ENCODE measurements at places on chromosomes 3 and 15.

DNA sequence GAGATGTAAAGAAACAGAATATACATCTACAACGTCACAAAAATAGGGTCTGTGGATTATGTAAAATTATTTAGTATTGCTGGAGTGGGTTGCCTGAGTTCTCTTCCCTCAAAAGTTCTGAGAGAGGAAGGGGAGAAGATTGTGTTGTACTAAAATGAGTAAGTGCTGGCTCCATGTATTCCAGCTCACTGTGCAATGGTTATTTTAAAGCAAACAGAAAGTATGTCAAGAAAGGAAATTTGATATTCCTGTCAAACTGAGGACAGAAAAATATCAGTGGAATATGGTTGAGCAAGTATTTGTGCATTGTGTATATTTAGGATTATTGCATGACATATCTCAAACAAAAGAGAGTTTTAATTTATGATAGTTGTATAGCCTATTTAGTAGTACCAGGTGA, 2.2 kb downstream of the TRPC1 start:
- DNase-seq = no peak

DNA sequence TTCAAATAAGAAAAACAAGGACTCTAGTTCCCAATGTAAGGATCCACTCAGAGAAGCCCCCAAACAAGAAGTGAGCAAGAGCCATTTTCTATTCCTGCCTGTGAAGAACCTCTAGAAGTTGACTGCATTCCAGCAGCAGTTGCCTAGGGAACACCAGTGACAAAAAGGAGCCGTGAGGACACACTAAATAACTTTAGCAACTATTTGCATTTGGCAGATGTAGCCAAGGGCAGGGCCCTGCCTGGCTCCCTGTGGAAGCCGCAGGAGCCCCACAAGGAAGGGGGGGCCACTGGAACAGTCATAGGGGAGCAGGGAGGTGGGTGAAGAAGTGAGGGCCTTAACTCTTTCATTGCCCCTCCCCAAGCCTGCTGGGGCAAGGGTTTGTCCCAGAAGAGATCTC, 470.2 kb upstream of the PROK2 start:
- no peak for DNase-seq

GRCh38 chr15:39247574-39247973, 333.3 kb upstream of the THBS1 start:
- no peak for DNase-seq

DNA sequence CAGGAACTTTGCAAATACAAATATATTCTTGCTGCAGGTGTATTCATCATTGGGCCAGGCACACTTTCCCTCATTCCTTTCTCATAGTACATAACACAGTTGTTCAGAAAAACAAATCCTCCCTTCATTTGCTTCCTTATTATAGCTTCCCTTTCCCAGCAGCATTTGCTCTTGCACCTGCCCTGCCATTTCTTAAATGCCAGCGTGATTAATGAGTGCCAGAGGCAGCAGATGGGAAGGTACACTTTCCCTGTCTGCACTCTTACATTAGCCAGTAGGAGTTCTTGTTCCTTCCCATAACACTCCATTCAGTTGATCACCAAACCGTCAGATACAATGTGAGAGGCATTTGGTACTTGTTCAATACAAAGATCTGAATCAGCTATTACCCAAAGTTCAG, 128.5 kb upstream of the GAP43 start:
- DNase-seq = no peak

- peak; percentile 67 for DNase-seq
These were observed 3.6 kb downstream of the BCL6 start for GRCh38 chr3:187741403-187742350.

DNA sequence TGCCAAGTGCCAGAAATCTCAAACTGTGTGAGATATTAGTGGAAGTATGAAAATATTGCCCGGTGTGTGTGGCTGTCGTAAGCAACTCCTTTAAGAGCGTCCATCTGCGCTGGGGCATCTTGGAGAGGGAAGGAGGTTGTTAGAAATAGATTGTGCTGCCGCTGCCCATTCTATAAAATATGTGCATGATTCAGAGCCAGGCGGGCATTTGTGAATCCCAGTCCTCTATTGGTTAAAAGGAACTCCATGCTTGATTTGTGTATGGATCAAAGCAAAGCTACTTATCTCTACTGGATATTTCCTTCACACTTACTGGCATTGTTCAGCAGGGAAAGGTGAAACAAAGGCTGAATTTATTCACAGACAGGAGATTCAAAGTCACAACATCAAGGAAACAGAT, 89.6 kb upstream of the SNRK start:
- DNase-seq = no peak

DNA sequence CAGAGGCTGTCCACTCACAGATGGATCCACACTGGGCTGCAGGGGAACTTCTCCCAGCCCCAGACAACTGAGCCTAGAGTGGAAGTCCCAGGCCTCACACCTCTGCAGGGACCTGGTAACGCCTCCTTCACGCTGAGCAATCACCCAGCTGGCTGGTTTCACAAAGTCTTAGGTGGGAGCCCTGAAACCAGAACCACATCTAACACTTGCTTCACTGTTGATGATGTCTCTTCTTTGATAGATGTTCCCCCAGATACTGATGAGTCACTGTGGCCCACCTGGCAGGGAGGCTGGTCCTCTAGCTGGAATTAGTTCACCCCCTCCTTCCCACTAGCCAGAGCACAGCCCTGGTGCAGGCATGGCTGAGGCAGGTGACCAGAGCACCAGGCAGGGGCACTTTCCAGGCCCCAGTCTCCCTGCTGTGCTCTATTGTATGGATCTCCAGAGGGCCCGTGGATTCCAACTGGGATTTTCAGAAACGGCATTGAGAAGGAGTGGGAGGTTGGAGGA, 33.5 kb downstream of the MYL3 start:
- no peak for DNase-seq

GRCh38 chr15:63907521-63907920, 73.8 kb upstream of the HERC1 start:
- DNase-seq = no peak

DNA sequence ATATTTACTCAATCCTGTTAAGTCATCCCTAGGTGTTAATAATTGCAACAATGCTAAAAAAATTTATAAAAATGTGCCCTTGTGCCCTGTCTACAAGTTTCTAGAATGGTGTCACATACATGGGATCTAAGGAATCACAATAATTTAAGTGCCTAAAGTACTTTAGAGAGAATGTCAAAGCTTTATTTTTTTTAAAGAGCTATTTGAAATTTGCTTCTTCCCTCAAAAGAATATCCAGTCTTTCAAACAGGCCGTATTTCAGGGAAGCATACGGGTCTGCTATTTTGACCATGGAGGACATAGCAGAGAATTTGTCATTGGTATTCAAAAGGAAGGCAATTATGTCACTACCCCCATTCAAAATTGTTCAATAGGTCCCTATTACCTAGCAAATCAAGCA, 29.7 kb downstream of the MEIS2 start:
- no peak for DNase-seq

DNA sequence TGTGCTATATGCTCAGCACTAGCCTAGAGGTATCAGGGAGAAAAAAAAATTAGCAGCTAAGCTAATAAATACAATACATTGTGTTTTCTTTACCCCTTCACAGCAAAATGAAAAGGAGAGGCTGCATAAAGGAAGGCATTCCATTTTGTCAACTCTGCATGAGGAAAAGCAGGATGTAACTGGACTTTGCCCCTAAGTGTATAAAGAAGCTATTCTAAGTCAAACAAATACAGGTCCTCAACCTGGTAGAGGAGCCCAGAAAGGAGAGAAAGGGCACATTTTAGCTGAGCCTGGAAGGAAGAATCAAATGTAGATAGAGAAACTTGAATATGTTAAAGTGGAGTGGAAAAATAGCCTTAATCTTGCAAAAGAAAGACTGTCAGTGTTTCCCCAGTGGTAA, 89.0 kb upstream of the SPRED1 start:
- no peak for DNase-seq

- no peak for DNase-seq
These were observed 281.9 kb upstream of the DPH6 start for GRCh38 chr15:35827911-35828310.

GRCh38 chr3:140399871-140400270, 278.0 kb upstream of the TRIM42 start:
- DNase-seq = no peak

DNA sequence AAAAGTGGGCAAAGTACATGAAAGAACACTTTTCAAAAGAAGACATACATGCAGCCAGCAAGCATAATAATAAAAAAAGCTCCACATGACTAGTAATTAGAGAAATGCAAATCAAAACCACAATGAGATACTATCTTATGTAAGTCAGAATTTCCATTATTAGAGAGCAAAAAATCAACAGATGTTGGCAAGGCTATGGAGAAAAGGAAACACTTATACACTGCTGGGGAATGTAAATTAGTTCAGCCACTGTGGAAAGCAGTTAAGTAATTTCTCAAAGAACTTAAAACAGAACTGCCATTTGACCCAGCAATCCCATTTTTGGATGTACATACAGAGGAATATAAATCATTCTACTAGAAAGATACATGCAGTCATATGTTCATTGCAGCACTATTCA, 360.7 kb downstream of the NSUN3 start:
- DNase-seq = no peak

DNA sequence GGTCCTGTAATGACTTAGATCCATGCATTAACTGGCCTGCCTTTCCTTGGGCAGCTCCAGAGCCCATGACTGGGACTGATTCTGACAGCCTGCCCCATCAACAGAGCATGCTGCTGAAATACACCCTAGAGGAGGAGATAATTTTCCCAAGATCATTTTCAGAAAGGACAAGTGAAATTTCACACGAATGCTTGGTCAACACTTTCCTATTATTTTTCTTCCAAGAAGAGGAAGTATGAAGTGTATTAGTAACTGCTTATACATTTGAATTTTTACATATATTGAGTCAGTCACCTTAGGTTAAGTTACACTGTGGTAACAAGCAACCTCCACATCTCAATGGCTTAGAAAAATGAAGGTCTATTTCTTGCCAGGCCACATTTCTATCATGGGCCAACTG, 9.7 kb upstream of the NMNAT3 start:
- no peak for DNase-seq

DNA sequence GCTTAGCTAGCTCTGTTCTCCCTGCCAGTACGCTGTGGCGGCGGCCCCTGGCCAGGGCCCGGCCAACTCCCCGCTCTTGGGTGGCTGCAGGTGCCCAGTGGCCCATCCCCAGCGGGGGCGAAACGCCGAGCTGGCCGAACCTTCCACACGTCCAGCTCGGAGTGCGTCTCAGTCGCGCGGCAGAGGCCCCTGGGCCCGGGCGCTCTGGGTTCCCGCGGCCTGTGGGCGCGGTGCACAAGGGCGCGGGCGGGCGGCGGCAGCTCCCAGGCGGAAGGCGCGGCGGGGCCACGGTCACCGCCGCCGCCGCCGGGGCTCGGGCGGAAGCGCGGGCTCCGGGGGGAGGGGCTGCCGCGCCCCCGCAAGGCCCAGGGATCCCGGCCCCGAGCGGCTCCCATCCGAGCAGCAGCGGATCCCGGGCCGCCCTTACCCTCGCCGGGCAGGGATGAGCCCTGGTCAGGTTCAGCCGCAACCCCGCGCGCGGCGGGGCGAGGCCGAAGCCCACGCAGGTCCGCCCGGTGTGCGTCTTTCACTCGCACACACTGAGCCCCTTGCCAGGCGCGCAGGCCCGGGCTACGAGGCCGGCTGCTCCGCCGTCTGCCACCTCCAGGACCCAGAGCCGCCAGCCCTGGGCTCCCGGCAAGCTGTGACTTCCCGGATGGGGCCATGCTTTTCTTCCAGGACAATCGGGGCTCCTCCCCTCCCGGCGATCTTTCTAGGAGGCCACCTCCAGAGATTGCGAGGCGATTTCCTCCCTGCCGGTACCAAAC, 54.2 kb downstream of the CCDC54 start:
- DNase-seq = peak; percentile 52

GRCh38 chr3:130960139-130960795, 66.4 kb downstream of the ASTE1 start:
- no peak for DNase-seq

- no peak for DNase-seq
These were observed 73.9 kb downstream of the PEX5L start for GRCh38 chr3:179962629-179963387.

- DNase-seq = no peak
These were observed 175.8 kb downstream of the SPATA16 start for GRCh38 chr3:172965256-172965655.

GRCh38 chr15:80405554-80405850, 1.3 kb downstream of the ARNT2 start:
- no peak for DNase-seq

DNA sequence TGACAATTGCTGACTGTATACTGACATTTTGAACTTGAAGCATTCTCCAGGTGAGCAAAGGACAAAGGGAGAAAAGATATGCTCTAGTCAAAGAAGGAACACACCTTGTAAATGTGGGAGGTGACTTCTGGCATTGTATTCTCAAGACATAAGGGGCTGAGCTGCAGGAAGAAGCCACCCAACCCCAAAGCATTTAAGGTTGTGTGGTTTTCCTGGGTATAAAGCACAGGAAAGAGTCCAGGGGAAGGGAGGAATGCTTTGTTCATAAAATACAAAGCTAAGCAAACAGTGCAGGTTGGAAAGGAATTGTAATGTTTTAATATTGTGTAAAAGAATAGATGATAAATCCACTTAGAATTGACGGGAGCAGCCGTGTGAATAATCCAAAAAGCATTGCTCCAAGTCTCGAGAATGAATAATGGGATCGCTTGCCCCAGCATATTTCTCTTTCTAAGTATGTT, 102.4 kb upstream of the LRIG1 start:
- no peak for DNase-seq

DNA sequence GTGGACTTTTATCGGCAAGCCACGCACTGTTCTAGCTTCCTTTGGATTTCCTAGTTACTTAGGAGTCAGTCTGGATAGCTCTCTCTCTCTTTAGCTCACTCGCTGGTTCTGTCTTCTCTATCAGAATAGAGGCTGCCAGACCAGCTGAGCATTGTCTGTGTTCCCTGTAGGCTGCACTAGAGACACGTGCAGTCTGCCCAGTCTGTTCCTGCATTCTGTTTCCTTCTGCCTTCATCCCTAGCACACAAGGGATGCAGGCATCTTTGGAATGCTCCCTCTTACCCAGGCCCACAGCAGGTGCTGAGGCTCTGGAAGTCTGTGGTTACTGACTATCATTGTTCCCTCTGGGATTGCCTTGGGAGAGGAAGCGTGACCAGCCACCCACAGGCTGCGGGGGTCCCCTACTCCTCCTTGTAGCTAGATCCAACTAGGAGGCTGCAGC, 322.8 kb downstream of the ZNF621 start:
- no peak for DNase-seq

GRCh38 chr15:73165844-73166243, 113.6 kb downstream of the NEO1 start:
- DNase-seq = no peak

- DNase-seq = no peak
These were observed 30.3 kb upstream of the KCNAB1 start for GRCh38 chr3:156090126-156090525.

GRCh38 chr3:43105596-43106292, at the start of gene POMGNT2:
Gene POMGNT2, minus strand, starts transcription at chr3:43106079. Its CDS starts 24,648 bp downstream, at chr3:43081431.
- DNase-seq = peak; percentile 83

DNA sequence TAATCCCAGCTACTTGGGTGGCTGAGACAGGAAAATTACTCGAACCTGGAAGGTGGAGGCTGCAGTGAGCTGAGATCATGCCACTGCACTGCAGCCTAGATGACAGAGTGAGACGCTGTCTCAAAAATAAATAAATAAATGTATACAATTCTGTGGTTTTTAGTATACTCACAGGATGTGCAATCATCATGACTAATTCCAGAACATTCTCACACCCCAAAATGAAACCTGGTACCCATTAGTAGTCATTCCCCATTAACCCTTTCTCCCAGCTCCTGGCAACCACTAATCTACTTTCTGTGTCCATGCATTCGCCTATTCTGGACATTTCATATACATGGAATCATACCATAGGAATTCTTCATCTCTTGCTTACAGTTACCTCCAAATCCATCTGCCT, 44.5 kb downstream of the LRRFIP2 start:
- DNase-seq = no peak

Measured in stimulated activated naive CD4-positive, alpha-beta T cell (primary cell).